ENCODE measurements at places on chromosomes 2 and 18. TPM values are rescaled to one million over a fixed set of nuclear protein-coding genes. Genes with fewer than 3 reads are reported as not detected.

GRCh38 chr2:69514406-69514805 is 77.2 kb upstream of the NFU1 start:
- DNase-seq: peak; percentile 83

Gene SERPINB5
- not detected for polyA plus RNA-seq

DNA sequence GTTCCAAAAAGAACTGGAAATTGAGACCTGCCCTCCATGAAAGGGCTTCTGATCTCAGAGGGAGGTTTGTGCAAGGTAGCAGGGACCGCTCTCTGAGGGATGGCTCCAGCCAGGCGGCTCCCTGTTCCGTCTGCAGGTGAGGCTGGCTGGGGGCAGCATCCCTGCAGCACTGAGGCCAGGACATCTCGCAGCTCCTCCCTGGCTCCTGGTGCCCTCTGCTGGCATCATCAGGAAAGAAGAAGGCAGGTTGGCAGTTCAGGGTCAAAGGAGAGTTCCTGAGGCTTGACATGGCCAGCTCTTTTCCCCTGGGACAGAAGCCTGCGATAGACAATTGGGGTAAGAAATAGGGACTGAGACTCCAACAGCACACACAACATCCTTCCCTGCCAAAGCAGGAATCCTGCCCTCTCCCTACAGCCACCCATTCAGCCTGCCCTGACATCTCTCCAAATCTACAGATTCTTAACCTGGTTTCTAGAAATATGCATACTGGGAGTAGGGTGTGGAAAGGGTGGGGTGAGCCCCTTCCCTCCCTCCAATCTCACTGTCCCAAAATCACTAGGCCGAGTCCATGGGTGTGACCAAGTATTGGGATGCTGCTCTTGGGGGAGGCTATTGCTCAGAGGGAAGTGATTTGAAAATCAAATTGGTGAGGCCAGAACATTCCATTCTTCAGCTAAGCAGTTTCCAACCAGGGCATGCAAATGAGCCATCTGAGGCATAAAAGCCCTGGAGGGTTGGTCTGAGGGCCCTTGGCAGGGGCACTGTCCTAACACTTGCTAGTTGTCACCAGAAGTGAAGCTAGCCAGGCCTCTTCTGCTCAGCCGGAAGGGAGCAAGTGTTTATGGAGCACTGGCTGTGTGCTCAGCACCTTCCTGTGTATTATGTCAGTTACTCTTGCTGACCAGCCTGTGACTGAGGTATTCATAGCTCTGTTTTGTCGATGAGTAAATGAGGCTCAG is 185.4 kb downstream of the TFCP2L1 start:
- no peak for DNase-seq

Gene ADD2
- 0.12 TPM for polyA plus RNA-seq

DNA sequence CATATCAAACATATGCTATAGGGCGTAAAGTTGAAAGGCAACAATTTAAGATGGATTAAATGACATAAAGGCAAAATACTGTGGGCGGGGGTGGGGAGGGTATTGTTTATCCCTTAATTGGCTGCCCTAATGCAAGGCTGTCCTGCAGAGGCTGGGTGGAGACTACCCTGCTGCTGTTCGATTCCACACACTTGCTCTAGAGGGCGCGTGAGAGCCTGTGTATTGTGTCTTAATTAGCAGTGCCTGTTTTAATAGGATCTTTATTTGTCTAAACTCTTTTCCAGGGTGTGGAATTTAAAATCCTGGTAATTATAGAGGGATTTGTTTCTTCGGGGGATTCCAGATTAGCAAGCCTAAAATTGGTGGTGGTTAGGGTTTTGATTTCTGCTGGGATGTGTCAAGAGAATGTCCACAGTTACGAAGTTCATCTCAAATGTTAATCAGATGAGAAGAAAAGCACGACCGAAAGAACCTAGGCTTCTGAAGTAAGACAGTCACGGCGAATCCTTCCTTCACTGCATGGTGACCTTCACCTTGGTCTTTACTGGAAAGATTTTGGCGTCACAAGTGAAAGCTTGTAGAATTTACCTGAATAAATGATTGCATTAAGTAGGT is 103.5 kb upstream of the MAP3K20 start:
- no peak for DNase-seq

GRCh38 chr18:7414459-7414858 is 152.7 kb upstream of the PTPRM start:
- no peak for DNase-seq

Gene POTEC
- not detected for polyA plus RNA-seq

Gene HOXD13
- polyA plus RNA-seq: not detected

DNA sequence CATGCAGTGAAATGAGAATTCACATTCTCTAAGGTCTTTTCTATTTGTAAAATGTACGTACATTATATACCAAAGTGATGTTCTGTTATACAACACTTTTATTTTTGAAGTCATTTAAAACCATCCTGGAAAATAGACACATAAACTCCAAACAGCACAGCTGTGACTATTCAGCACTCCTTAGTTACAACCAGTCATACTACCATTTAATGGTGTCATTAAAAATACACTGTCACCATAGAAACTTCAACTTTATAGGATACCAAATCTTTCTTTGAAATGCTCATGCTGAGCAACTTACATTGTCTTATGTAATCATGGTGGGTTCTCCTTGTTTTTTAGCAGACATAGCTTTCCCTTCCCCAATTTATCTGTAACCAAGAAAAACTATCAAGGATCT is 85.3 kb downstream of the METTL4 start:
- no peak for DNase-seq

DNA sequence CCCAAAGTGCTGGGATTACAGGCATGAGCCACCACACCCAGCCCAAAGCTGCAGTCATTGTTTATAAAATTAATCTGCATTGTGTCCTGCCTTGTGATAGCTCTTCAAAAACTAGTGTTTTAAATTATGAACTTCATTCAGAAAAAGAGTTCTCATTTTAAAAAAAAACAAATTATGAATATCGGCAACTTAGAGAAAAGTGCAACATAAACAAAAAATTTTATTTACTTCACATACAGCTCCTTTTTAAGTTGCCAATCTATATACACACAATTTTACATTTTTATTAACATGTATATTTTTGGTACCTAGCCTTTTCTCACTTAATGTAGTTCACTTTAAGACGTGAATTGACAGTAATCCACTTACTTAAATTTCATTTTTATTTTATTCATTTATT is 46.9 kb downstream of the GEMIN6 start:
- no peak for DNase-seq

- DNase-seq: no peak
Observed at GRCh38 chr2:134027980-134028379, 225.9 kb upstream of the MGAT5 start.

DNA sequence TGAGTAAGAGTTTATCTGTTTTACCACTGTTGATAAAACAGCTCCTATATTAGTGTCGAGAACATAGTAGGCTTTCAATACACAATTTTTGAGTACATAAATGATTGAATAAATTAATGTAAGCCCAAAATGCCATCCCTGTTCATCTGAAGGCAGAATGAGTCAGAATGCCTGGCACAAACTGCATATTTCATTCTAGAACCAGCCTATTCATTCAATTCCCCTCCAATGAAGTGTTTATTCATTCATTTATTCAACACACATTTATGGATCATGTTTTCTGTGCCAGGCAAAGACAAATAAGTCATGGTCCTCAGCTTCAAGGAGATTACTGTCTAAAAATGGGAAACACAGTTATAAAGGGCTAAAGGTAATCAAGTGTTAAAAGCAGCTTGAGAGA is 22.8 kb upstream of the LCLAT1 start:
- DNase-seq: no peak

GRCh38 chr2:168185583-168186274 is 61.7 kb downstream of the STK39 start:
- no peak for DNase-seq

Gene FHOD3
- polyA plus RNA-seq: 41.1 TPM

Gene IL1RN
- not detected for polyA plus RNA-seq

DNA sequence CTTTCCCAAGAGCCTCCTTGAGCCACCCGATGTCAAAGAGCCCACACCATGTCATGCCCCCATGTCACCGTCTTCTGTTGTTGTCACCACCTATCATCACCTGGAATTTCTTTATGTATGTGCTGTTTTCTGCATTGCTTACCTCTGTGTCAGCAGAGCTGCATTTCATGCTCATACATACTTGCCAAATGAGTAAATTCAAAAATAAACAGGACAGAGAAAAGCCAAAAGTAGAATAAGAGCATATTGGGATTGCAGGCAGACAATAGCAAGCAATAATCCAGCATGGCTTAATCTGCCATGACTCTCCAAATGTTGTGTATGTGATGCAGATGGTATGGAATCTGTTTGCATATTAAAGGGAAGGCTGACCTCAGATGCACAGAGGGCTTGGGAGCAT is 15.3 kb upstream of the RGPD4 start:
- DNase-seq: no peak

- DNase-seq: no peak
Observed at GRCh38 chr2:2848621-2849333, 517.7 kb upstream of the MYT1L start.

Measured in AG04450 (cell line).